Fibroblast of skin of left quadriceps (primary cell): ENCODE measurements at places on chromosomes 1 and 21.

DNA sequence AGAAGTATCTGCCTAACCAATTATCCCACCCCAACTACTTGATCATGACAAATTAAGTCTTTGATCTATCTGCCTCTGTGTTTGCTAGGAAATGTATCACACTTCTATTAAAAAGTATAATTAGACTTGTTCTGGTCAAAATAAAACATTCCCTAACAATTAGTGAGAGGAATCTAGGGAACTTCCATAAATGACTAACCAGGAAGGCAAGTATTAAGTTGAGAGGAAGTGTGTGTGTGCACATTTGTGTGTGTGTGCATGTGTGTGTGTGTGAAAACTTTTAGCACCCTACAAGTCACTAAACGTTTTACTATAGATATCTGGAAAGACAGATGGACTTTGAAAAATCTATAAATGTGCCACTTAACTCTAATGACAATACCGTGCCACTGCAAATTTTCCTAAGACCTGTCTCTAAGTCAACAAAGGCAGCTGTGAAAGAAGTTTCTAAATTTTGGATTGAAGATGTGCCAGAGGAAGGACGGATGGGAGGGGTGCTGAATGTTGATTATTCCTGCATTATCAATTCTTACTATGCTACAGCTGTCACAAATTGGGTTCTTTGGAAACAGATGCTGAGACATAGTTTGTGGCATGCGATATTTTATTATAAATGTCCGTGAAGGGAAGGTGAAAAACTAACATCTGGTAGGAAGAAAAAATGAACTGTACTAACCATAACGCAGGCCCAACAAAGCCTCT lies 567.1 kb downstream of the PTPRC start:
- DNase-seq, result no peak

- no peak for DNase-seq
Observed at GRCh38 chr1:42757892-42758275, 8.9 kb downstream of the P3H1 start.

- DNase-seq, result no peak
Observed at GRCh38 chr1:95233319-95233736, 682 bp upstream of the RWDD3 start.

GRCh38 chr1:88741413-88741812 lies 57.3 kb downstream of the PKN2 start:
- DNase-seq, result no peak

DNA sequence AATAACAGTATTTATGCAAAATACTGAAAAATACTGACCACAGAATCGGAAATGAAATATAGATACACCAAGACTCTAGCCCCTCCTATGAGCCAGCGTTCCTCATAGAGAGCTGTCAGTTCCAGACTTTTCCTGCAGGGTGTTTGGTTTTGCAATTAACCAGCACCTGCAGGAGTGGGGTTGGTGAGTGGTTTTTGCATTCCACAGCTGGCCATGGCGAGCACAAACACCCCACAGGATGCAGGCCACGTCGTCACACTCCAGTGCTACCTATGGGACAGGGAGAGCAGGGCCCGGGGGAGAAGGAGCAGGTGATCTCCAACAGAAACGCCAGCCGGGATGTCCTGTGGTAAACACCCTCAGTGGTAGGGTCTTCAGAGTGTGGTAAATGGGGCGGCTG lies 94.1 kb downstream of the ERG start:
- DNase-seq, result no peak

- no peak for DNase-seq
Observed at GRCh38 chr1:112894010-112894292, 62.0 kb downstream of the SLC16A1 start.

- DNase-seq, result peak; percentile 54
Observed at GRCh38 chr1:190754666-190755065, 277.0 kb upstream of the BRINP3 start.

DNA sequence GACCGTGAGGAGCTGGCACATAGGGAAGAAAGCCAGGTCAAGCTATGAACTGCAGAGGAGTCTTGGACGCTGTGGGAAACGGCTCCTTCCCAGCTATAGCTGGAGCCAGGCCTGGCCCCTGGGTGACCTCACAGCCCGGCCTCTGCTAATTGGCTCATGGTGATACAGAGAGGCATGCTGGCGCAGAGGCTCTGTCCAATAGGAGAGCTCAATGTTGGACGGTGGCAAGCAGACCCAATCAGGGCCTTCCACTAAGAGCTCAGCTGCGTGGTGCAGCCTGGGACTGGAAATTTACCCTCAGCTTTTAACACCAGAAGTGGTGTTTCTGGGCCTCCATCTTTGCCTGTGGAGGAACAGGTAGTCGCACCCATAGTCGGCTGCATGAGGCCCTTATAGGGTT lies 64.4 kb upstream of the GRHL3 start:
- DNase-seq, result no peak

- no peak for DNase-seq
Observed at GRCh38 chr1:228794173-228794572, 58.9 kb downstream of the RHOU start.

DNA sequence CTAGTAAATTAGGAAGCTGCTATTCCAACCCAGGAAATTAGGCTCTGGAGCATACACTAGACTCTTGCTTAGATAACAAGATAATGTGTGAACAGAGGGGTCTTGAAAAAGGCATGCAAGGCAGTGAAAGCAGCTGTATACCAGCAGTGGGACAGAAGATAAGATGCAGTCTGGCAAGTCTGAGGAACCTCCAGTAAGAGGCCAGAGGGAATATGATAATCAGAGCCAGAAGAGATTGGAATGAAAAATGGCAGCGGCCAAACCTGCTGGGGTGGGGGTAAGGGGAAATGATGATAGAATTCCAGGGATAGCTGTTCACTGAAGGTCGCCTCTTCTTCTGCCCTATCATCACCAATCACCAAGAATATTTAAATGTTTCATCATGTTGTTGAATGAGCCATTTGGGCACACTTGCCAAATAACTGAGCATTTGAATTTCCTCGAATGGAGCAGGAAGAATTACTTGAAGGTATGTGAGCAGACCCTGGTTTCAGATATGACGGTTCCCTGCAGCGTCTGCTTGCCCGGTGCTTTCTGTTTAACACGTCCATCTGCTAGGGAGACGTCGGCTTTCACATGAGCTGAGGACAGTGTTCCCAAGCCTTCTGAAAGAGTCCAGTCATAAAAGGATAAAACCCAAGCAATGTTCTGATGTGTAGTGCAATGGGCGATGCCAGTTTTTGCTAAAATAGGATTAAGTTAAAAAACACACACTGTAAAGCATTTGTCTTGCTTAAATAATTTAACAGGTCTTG lies 173.3 kb downstream of the RWDD3 start:
- no peak for DNase-seq

DNA sequence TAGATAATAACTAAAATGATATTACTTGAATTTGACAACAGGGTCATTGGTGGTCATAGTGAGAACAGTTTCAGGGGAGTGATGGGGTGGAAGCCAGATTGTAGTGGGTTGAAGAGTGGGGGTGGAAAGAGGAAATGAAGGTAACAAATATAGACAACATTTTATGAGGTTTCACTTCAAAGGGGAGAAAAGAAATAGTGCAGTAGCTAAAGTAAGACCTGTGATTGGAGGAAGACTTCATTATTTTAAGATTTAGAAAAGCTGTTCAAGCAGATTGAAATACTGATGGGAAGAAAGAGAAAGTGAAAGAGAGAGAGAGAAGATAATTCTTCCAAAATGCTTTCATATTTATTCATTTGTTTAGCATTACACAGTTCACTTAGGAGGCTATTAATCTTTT lies 52.0 kb upstream of the KCNA3 start:
- DNase-seq, result no peak

DNA sequence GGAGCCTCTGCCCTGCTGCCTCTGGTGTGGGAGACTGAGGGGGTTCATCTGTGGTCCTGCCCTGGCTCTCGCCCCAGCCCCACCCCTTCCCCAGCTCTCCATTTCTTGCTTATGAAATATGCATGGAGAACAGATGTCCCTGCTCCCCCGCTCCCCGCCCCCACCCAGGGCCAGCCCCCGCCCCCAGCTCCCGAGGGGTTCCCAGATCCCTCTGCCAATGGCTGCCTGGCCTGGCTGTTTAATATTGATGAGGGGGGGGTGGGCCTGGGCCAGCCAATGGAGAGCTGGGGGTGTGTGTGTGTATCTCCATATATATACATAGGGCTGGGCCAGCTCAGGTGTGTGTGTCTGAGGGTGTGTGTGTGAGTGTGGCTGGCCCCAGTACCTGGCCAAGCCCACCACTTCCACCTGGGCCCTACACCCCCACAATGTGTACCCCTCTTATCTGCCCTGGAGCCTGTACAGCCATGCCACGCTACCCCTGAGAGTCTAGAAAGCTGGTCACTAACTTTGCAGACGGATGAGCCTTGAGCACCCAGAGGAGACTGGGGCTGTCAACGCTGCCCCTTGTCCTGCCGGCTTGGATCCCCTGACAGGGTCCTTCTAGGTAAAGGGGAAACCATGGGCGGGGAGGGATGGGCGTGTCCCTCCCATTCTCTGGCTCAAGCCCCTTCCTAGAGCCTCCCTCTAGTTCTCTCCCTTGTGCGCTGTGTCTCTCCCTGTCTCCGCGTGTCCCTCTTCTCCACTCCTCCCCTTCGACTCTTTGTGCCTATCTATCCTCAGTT lies at the start of gene NHLH1:
Gene NHLH1, plus strand, starts transcription at position 341 of the 785 bp plus-strand sequence. CDS start 3,661 bp downstream, outside the sequence.
- DNase-seq, result no peak

DNA sequence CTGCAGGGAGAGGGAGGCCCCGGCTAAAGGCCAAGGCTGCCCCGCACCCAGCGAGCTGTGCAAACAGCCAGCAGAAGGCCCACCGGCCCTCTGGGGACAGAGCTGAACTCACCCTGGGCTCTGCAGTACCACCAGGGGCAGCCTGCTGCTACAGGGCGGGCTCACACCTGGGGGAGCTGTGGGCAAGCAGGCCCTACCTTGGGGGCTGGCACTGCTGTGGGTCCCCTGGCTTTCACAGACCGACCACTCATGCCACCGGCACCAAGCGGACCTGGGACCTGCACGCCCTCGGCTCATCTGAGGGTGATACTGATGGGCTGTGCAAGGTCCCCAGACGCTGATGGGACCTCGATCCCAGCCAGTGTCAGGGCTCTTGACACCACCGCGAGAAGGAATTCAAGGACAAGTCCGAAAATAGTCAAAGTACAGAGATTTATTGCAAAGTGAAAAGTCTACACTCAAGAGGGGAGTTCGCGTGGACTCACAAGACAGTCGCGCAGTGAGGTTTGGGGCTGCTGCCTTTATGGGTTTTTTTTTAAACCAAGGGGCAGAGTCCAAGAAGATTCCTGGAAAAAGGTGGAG lies 61.0 kb upstream of the ADARB1 start:
- DNase-seq, result no peak

- no peak for DNase-seq
Observed at GRCh38 chr1:244815600-244816099, 19.8 kb upstream of the COX20 start.

GRCh38 chr1:179840107-179840506 lies 37.5 kb downstream of the TOR1AIP2 start:
- no peak for DNase-seq

DNA sequence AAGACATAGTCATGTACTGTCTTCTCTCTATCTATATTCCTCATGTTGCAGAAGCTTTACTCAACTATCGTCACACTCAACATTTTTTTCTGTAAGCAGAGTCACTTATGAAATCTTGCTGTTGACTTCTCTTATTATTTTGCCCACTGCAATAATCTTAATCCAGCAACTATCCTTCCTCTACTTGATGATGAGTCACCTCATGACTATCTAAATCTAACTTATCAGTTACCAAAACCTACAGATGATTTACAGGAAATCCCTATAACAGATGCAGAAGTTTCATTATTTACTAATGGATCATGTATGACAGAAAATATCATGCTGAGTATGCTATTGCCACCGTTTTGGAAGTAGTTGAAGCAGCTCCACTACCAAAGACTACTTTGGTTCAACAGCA lies 378.9 kb downstream of the DUSP10 start:
- no peak for DNase-seq

- DNase-seq, result no peak
Observed at GRCh38 chr1:91830242-91831131, 55.5 kb downstream of the TGFBR3 start.

DNA sequence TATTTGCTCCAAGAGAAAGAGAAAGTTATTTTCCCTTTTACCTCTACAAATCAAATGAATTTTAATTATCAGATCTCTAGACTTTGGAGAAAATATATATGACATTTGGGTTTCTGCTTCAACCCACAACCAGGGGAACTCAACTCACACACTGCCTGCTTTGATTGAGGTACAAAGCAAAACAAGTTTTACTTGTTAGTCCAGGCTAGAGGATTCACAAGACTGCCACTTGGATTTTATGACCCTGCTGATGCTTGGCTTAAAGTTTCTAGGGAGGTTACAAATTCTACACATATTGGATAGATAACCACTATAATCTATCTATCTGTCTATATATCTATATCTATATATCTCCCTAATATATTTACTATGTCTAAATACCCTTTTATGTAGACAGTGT lies 467.3 kb upstream of the RGS18 start:
- DNase-seq, result no peak

- peak; percentile 37 for DNase-seq
Observed at GRCh38 chr1:248924696-248925532, 18.9 kb downstream of the PGBD2 start.

GRCh38 chr1:156505679-156506298 lies 5.2 kb upstream of the MEF2D start:
- no peak for DNase-seq

- DNase-seq, result no peak
Observed at GRCh38 chr1:22258698-22259097, 115.8 kb upstream of the WNT4 start.

DNA sequence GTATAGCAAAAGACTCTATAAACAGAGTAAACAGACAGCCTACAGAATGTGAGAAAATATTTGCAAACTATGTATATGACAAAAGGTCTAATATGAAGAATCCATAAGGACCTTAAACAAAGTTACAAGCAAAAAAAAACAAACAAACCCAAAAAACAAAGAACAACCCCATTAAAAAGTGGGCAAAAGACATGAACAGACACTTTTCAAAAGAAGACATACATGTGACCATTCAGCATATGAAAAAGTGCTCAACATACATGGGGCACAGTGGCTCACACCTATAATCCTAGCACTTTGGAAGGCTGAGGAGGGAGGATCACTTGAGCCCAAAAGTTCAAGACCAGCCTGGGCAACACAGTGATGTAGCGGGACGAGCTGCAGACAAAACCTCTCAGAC lies 17.9 kb upstream of the OR2B11 start:
- no peak for DNase-seq

DNA sequence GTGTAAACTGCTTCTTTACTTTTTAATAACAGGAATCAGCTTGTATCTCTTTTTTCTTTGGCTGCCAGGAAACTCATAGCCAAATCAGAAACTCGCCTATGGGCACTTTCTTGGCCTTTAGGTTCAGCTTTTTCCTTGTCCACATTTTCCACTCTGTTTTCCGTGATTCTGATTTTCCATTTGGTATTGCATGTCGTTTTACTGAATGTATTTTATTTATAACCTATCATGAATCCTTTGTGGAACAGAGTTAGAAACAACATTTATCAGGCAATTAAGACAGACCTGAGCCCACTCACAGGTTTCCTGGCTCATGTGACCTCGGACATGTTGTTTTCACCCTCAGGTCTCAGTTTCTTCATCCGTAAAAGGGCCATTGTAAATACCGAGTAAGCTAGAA lies 5.3 kb upstream of the ECE1 start:
- DNase-seq, result no peak

DNA sequence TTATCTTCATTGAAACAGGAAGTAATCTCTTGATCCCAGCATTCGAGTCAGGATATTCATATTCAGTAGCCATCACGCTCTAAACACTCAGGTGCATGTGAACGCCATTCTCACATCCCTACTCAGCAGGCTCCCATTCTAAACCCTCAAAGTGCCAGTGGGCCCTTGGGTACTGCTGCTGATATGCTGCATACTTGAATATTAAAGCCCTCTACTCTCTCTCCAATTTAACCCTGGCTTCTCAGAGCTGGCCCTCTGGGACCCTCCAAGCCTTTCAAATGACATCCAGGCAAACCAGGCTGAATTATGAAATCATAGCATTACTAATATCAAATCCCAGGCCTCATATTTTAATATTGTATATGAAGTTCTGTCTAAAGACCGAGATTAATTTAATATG lies 468.2 kb downstream of the NUF2 start:
- no peak for DNase-seq
